Caco-2 (cell line): ENCODE measurements at places on chromosomes 1 and 21.

GRCh38 chr1:109573785-109574184, 25.4 kb downstream of the GNAI3 start:
- H3K4me3 ChIP-seq, result no peak overlapping the region
- H3K27ac ChIP-seq, result no peak overlapping the region
- H3K36me3 ChIP-seq, result no peaks in the 10 kb centered on the region
- DNase-seq, result no peak
- peaks cover 13% of the 10 kb centered on the region for H3K4me1 ChIP-seq
- H3K27me3 ChIP-seq, result no peaks in the 10 kb centered on the region

DNA sequence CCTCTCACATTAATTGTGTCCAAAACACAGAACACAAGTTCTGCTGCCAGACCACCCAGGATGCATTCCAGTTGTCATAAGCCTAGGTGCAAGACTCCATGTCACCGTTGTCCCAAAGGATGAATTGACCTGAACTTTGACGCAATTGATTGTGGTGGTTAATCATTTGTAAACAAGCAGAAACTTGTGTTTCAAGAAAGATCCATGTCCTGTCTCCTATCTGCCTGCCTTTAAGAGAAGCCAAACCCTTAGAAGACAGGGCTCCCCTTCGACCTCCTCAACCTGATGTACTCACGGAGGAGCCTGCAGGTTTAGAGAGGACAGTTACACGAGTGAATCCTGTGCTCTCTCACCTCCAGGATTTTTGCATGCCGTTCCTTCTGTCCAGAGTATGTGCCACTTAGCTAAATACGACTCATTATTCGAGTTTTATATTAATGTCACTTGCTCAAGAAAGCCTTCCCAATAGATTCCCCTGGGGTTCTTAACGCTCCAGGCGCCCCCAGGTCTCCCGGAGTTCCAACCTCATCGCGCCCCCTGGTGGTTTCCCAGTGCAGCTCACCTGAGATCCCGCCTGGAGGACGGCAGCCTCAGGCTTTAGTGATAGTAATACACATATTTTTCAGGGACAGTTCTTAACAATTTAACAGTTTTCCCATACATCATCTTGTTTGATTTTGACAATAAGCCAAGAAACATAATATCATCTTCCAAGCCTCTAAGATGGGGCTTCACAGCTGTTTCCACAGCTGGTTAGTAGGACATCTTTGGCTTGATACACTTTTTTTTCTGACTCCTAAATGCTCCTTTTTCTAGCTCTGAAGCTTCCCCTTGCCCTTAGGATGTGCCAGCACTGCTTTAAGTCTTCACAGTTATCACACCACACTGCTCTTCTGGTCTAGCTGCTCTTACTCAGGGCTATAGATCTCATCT, 2.4 kb upstream of the C8B start:
- no peak overlapping the region for H3K4me3 ChIP-seq
- H3K27ac ChIP-seq, result no peak overlapping the region
- no peaks in the 10 kb centered on the region for H3K36me3 ChIP-seq

- no peaks in the 10 kb centered on the region for H3K27me3 ChIP-seq
- H3K27ac ChIP-seq, result no peak overlapping the region
Observed at GRCh38 chr1:93977598-93977945, 68.3 kb upstream of the GCLM start.

DNA sequence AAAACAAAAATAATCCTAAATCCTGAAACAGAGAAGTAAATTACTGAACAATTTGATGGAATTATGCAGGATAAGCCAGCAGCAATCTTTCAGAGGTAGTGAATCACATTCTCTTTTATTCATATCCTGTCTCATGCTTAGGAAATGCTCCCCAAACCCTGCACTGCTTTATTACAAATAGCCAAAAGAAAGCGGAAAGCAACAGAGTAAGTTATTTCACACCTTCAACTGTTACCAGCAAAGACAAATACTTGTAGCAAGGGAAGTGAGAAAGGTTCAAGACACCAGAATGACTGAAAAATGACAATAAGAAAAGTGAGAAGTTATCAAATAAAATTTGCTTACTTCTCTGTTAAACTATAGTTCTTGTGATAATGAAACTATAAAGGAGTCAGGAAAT, 6.2 kb downstream of the ZRANB2 start:
- no peaks in the 10 kb centered on the region for H3K27me3 ChIP-seq
- H3K36me3 ChIP-seq, result no peaks in the 10 kb centered on the region; the same call in 1 of the 2 replicates
- H3K4me1 ChIP-seq, result no peaks in the 10 kb centered on the region
- H3K4me3 ChIP-seq, result no peak overlapping the region

DNA sequence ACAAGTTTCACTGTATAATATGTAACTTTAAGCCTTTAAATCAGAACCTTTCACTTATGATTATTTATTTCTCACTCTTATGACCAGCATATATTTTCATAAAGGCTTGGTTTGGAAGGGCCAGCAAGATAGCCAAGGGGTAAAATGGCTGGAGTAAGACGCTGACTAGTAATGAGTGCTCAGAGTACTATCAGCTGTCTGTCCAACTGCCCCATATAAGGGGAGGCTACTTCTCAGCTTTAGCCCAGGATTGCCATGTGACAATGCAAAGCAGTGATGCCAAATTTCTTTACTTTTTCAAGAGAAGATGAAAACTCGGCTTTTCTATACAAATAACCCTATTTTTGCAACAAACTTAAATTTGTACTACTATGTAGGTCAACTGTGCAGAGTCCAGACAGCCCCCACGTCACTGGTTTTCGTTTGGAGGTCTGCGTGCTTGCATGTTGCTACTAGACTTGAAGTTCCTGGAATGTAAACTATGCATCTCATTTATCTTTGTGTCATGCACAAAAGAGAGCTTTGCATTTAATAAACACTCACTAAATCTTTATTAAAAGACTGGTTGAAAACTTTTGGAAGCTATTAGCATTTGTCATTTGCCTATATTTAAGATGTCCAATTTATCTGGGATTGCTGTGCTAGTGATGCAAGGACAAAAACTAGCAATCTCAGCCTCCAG, 110.4 kb downstream of the TNFSF18 start:
- no peak overlapping the region for H3K27ac ChIP-seq
- no peak overlapping the region for H3K4me3 ChIP-seq
- no peak for DNase-seq
- peaks cover 4% of the 10 kb centered on the region; the same call in 1 of the 2 replicates for H3K4me1 ChIP-seq
- H3K36me3 ChIP-seq, result no peaks in the 10 kb centered on the region

DNA sequence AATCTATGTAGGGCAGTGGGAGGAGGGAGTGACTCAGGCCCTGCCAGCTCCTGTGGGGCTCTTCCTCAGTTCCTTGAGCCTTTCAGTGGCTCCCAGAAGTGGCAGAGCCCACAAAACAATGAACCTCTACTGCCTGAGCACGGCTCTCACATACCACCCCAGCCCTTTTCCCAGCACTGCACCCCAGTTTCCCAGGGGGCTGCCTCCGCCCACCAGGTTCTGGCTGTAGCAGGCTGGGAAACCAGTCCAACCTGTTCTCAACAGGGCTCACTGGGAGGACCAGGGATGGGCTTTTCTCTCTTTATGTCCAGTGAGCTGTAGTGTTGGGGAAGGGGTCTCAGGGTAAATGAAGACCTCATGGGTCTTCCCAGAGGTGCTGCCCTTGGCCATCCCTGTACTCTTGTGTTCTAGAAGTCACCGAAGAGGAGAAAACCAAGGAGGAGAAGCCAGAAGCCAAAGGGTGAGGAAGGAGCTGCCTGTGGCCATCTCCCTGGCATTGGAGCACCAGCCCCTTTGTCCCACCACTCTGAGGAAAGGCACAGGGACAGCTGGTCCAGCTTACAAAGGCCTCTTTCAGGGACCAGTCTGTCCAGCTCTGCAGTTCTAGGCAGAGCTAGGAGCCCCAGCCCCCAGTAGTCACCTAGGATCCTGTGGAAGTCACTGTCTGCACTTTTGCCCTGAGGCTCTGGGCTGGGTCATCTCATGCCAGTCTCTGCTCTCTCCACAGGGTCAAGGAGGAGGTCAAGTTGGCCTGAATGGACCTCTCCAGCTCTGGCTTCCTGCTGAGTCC, 3.5 kb downstream of the MARCKSL1 start:
- peaks cover 2% of the 10 kb centered on the region; the same call in 1 of the 2 replicates for H3K36me3 ChIP-seq
- H3K4me1 ChIP-seq, result peaks cover 22% of the 10 kb centered on the region
- H3K27ac ChIP-seq, result peak overlapping the region; percentile 40
- no peak overlapping the region for H3K4me3 ChIP-seq
- DNase-seq, result no peak

- no peaks in the 10 kb centered on the region; the same call in 1 of the 2 replicates for H3K36me3 ChIP-seq
- no peaks in the 10 kb centered on the region for H3K27me3 ChIP-seq
- H3K4me3 ChIP-seq, result no peak overlapping the region
- no peaks in the 10 kb centered on the region for H3K4me1 ChIP-seq
- no peak for DNase-seq
Observed at GRCh38 chr1:44297695-44298400, 57.2 kb downstream of the ERI3 start.

GRCh38 chr1:194616835-194617234, 1430.4 kb upstream of the B3GALT2 start:
- no peaks in the 10 kb centered on the region for H3K4me1 ChIP-seq
- no peaks in the 10 kb centered on the region for H3K27me3 ChIP-seq
- no peak overlapping the region for H3K4me3 ChIP-seq
- H3K27ac ChIP-seq, result no peak overlapping the region

GRCh38 chr21:35614396-35614921, 445.9 kb downstream of the SETD4 start:
- H3K27ac ChIP-seq, result no peak overlapping the region
- H3K4me3 ChIP-seq, result no peak overlapping the region
- no peaks in the 10 kb centered on the region for H3K36me3 ChIP-seq
- no peaks in the 10 kb centered on the region for H3K27me3 ChIP-seq

DNA sequence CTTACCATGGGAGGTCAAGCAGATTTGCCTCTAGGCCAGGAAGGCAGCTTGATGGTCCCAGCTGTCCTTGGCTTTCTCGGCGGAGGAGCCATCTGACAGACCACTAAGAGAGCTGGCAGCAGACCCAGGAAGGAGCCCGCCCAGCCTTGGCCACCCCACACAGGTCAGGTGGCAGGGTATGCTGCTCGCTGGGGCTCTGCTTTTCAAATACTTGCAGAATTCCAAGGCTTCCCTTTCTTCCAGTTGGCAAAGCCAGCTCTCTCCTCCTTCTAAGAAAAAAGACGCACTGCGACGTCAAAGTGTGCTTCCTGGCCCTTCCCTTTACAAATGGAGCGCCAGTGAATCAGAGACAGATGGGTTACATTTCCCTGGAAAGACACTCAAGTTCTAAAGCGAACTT, 229.4 kb downstream of the CACNA1E start:
- no peaks in the 10 kb centered on the region for H3K36me3 ChIP-seq
- no peak overlapping the region for H3K27ac ChIP-seq
- no peak overlapping the region for H3K4me3 ChIP-seq
- no peak for DNase-seq
